ENCODE measurements at places on chromosomes 12 and 14. TPM values are rescaled to one million over a fixed set of nuclear protein-coding genes. Genes with fewer than 3 reads are reported as not detected.
A peak's percentile ranks its signal among the peaks of the same experiment; 100 is the strongest.

Gene KRT1
- total RNA-seq: not detected

Gene ASB2
- total RNA-seq: 43.3 TPM

Gene PTPN6
- 313 TPM for total RNA-seq

Gene FKBP3
- total RNA-seq: 49.6 TPM

Gene RERGL
- total RNA-seq: not detected

GRCh38 chr12:132776816-132777568, 15.4 kb upstream of the ANKLE2 start:
- peaks cover 20% of the 10 kb centered on the region for H3K4me1 ChIP-seq
- no peak for DNase-seq
- H3K4me3 ChIP-seq: no peak overlapping the region
- no peak overlapping the region for H3K27ac ChIP-seq
- H3K27me3 ChIP-seq: no peaks in the 10 kb centered on the region

- DNase-seq: no peak
- H3K36me3 ChIP-seq: no peaks in the 10 kb centered on the region
- no peak overlapping the region for H3K27ac ChIP-seq
- H3K27me3 ChIP-seq: peaks cover 67% of the 10 kb centered on the region
- peak overlapping the region; percentile 77 for H3K4me3 ChIP-seq
Observed at GRCh38 chr12:49092816-49093406, 1.7 kb downstream of the DHH start.

GRCh38 chr12:25764892-25765291, 193.6 kb upstream of the RASSF8 start:
- H3K4me3 ChIP-seq: no peak overlapping the region
- DNase-seq: no peak
- H3K4me1 ChIP-seq: no peaks in the 10 kb centered on the region
- H3K36me3 ChIP-seq: no peaks in the 10 kb centered on the region
- H3K27me3 ChIP-seq: no peaks in the 10 kb centered on the region

DNA sequence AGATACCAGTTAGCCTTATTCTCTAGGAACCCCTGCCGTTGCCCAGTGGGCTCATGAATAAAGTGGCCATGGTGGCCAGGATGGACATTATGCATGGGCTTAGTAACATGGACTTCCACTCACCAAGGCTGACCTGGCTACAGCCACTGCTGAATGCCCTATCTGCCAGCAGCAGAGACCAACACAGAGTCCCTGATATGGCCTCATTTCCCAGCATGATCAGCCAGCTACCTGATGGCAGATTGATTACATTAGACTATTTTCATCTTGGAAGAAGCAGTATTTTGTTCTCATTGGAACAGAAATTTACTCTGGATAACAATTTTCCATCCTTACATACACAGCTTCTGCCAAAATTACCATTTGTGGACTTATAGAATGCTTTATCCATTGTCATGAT, 16.2 kb upstream of the LPCAT3 start:
- H3K27ac ChIP-seq: no peak overlapping the region
- no peaks in the 10 kb centered on the region for H3K27me3 ChIP-seq
- DNase-seq: no peak

DNA sequence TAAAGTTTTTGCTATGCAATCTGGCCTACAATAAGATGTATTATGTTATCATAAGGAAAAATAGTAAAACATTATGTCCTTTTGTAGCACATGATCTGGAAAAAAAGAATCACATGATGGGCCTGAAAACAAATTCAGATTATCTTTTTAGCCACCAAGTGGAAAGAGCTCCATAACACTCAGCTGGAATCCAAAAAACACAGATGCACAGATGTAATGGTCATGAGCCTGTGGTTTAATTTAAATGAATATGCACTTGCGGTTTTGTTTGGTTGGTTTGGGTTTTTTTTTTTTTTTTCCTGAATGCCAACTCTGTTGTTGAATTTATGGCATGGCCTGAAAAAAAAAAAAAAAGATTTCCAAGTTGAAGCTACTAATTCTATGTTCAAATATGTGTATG, 4.1 kb downstream of the KCNC2 start:
- DNase-seq: no peak

DNA sequence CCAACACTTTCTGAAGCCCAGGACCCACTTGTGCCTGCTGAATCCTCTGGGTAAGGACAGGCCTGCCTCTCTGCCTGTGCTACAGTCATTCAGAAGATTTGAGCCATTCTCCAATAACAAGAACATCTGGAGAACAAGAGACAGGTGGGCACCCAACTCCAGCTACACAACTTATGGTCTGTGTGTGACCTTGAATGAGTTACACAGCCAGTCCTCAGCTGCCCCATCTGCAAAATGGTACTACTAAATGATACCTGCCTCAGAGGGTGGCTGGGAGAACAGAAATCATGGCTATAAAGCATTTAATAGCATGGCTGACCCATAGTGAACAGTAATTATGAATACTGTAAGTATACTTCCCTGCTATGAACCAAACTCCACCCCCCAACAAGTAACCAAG, 4.2 kb downstream of the CKAP4 start:
- no peaks in the 10 kb centered on the region for H3K27me3 ChIP-seq
- DNase-seq: no peak
- H3K36me3 ChIP-seq: no peaks in the 10 kb centered on the region
- peaks cover 14% of the 10 kb centered on the region for H3K4me1 ChIP-seq
- H3K4me3 ChIP-seq: no peak overlapping the region

DNA sequence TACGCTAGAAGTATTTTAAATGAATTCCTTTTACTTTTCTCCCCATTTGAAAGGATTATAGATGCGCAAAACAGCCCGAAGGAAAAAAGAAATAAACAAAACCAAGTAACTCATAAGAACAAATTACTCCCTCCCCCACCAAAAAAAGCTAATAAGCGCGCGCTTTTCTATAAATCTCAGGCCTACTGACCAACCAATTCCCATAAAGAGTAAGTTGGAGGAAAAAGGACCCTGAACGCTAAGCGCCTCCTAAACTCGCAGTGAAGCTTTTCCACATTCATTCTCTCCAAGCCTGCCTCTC, 588 bp downstream of the MBIP start:
- H3K27ac ChIP-seq: peak overlapping the region; percentile 89
- H3K27me3 ChIP-seq: peaks cover 15% of the 10 kb centered on the region
- peak overlapping the region; percentile 96 for H3K4me3 ChIP-seq
- peaks cover 4% of the 10 kb centered on the region for H3K36me3 ChIP-seq
- no peak for DNase-seq

DNA sequence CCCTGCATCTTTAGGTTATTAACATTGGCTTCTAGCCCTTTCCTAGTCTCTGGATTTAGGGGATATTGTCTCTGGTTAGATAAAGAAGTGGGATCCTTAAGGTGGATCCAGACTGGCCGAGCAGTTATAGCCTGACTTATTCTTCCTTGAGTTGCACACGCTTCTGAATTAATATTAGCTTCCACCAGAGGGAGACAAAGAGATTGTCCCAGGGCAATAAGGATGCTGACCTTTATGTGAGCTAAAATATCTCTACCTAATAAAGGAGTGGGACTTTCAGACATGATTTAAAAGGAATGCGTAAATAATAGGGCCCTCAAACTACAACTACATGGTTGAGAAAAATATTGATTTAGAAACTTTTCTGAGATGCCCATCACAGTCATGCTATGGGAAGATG, 139.7 kb downstream of the SLCO1B3 start:
- H3K36me3 ChIP-seq: no peaks in the 10 kb centered on the region
- no peak for DNase-seq
- H3K4me3 ChIP-seq: no peak overlapping the region
- H3K27ac ChIP-seq: no peak overlapping the region

GRCh38 chr12:61808856-61809255, 451.3 kb upstream of the USP15 start:
- H3K36me3 ChIP-seq: no peaks in the 10 kb centered on the region
- no peak for DNase-seq
- no peaks in the 10 kb centered on the region for H3K27me3 ChIP-seq
- H3K27ac ChIP-seq: no peak overlapping the region
- H3K4me3 ChIP-seq: no peak overlapping the region

Data from activated T-cell treated with anti-CD3 and anti-CD28 coated beads, Interleukin-2, amount 50 U/mL, for 72 hours (primary cell).